Daoy (cell line): ENCODE measurements at places on chromosomes 11 and 22.

DNA sequence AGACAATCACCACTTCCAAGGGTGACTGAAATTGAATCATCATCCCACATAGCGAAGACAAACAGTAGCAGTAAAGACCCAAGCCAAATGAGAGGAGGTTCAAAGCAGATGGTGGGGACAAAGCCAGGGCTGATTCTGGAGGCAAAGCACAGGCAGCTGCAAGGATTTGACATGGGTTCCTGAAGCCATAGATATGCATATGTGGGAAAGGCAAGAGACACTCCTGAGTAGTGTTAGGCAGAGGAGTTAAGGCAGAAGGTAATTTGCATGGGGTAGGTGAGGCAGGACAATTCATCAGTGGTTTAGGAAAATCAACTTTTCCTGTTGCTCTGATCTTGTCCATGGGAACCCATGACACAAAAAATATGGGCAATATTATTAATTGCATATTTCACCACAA lies 462.8 kb downstream of the FAM181B start:
- DNase-seq = no peak

GRCh38 chr11:95067841-95068219 lies 1.1 kb downstream of the SRSF8 start:
- no peak for DNase-seq

- DNase-seq = no peak
These were observed 7.4 kb upstream of the GNAZ start for GRCh38 chr22:23062616-23063538.

GRCh38 chr11:1219446-1219833 lies 3.4 kb upstream of the MUC5B start:
- DNase-seq = no peak

DNA sequence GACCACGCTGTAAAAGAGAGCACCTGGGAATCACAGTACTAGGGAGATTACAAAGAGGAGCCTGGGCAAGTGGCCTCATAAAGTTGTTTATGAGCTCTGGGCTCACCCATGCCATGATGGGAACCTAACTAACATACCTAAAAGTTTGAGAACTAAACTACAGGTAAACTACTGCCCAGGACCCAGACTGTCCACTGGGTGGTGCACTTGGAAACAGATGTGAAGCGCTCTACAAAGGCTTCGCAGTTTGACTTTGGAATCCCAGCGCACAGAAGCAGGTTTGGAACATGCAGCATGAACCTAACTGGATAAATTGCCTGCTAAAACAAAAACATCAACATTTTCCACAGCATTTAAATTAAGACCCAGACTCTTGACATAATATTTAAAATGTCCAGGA lies 418.6 kb downstream of the FAM181B start:
- no peak for DNase-seq

GRCh38 chr11:59783632-59784090 lies 26.9 kb downstream of the MRPL16 start:
- no peak for DNase-seq
